ENCODE measurements at places on chromosomes 11 and 22.
A peak's percentile ranks its signal among the peaks of the same experiment; 100 is the strongest.

GRCh38 chr22:21726650-21727049 is 8.9 kb downstream of the YPEL1 start:
- no peak for DNase-seq

GRCh38 chr11:12677131-12677530 is 2.9 kb downstream of the TEAD1 start:
- DNase-seq, result peak; percentile 56

GRCh38 chr11:405954-406795 is 8.6 kb downstream of the SIGIRR start:
- no peak for DNase-seq

DNA sequence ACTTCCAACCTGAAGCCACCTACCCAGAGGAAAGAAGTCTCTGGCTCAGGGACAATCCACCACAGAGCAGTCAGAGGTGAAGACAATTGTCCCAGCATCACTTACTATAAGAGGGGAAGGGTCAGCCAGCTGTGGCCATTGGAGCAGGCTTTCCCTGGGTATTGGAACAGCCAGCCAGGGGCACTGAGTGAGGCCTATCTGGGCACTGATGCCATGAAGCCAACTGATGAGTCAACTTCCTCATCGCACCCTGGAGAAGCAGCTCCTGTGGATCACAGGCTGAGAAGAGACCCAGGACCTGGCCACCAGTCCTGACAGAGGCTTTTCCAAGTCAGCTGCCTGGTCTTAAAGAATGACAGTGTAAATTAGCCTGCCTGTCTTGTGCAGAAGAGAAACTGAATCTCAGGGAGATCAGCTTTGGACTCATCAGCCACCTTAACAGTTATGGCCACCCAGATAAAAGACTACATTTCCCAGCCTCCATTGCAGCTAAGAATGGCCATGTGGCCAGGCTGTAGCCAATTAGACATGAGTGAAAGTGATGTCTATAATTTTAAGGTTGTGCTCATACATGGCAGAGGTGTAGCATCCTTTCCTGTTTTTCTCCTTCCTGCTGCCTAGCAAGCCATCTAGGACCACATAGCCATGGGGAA is 19.0 kb downstream of the CHST1 start:
- no peak for DNase-seq

- no peak for DNase-seq
Measured at GRCh38 chr11:56842814-56843794, 94.6 kb upstream of the OR9G4 start.
